ENCODE measurements at places on chromosomes 11 and 22.
A peak's percentile ranks its signal among the peaks of the same experiment; 100 is the strongest.

DNA sequence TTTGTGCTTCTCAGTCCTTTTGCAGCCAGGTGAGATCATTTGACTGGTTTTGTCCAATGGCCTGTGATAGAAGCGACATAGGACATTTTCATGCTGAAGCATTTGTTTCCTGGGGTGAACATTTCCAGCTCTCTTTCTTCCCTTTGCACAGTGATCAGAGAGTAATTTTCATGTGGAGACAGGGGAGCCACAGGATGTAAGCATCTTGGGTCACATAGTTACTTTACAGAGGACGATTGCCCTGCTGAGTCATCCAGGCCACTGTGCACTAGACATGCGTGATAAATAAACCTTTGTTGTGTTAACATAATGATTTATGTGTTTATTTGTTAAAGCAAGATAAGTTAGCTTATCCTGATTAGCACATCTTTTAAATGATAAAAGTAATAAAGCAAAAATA is 263.5 kb upstream of the CCDC179 start:
- no peak for DNase-seq

DNA sequence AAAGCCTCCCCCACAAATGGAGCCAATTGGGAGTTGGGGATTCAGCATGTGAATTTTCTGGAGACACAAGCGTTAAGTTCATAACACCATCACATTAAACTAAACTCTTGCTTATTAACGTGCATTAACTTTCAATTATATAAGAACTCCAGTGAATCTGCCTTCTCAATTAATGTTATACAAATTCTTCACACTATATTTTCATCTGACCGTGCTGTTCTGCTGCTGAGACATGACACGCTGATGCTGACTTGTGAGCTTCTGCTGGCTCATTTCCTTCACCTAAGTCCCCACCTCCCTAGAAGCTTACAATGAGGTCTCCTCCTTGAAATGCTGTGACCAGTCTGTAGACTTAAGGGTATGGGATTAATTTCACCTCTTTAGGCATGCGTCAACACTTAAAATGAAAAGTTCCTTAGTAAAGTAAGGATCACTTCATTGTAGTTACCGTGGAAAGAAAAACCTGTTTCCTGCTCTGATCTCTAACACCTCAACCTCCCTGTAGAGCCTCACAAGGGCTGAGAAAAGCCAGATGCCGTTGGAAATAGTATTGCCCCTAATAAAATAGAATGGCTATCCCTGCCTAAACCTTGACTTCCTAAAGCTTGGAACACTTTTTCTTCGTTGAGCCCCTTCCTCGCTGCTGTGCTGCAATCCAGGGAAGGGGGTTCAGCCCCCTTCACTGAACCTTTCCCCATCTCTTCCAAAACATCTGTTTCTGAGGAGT is 2.2 kb downstream of the HBG2 start:
- DNase-seq = no peak

- no peak for DNase-seq
Measured at GRCh38 chr11:12680246-12680939, 6.2 kb downstream of the TEAD1 start.

DNA sequence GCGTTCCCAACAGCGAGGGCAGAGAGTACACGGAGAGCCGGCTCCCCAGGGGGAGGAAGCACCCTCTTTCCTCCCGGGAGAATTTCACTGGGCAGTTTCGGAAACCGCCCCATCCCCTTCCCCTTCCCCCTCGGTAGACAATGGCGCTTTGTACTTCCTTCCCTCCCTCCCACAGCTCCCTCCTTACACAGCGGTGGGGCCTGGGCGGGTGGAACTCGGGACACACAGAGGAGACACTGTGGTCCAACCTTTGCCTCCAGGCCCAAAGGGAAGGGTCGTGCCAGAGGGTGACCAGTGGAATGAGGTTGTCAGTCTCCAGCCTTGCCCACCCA is 4.3 kb downstream of the SMTN start:
- no peak for DNase-seq

DNA sequence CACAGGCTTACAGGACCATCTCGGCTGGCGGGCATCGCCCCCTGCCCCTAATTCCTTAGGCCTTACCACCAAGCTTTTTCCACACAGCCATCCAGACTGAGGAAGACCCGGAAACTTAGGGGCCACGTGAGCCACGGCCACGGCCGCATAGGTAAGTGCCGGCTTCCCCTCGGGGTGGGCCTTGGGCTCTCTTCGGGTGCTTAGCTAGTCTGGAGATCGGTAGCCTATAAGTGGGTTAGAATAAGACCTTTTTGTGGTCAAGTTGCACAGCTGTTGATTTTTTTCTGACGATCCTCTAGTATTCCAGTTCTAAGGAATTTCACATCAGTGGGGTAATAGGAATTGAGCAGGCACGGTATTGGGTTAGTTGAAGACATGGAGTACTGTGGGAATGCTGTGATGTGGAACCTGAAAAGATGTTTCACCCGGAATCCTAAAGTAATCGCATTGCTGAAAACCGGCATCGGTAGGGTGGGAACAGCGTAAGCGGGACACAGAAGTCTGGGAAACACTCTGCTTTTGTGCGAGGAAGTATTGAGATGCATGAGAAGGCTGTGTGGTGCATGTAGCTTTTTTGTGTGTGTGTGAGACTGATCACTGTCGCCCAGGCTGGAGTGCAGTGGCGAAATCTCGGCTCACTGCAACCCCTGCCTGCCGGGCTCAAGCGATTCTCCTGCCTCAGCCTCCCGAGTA is 669 bp downstream of the RPL27A start:
- DNase-seq = no peak

GRCh38 chr11:70535191-70535971 is 137.1 kb downstream of the CTTN start:
- DNase-seq = no peak

DNA sequence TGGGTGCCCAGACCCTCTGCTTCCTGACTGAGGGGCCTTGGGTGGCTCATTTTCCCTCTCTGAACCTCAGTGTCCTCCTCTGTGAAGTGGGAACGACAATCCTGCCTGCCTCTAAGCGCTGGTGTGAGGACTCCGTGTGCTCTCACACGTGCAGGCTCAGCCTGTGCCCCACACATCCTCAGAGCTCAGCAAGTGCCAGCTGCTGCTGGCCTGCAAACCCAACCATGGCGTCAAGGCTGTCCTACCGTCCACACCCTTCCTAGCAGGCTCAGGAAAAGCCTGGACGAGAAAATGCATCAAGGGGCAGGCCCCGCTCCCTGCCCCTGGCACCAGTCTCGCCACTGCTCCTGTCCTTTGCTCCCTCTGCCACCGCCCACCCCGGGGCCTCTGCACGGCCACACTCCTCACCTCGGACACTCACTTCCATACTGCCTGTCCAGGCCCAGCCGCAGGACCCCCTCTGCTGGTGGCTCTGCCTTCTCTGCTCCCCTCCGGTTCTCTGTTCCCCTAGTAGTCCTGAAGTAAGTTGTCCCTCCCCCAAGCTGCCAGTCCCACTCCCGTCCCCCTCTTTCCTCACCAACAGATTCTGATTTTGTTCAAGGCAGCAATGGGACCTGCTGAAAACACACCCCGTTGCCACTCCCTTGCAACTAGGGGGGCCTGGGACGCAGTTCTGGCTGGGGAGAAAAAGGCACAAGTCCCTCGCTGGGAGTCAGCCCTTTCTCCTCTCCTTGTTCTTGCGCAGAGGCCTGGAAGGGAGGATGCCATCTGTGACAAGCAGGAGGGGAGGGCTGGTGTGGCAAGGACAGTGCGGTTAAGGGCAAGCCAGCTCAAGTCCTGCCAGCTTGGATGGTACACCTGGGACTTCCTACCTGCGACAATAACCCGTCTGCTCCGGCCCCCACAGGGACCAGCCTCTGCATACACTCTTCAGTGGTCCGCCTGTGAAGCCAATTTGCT is 62.2 kb downstream of the ARFGAP3 start:
- DNase-seq = no peak

- DNase-seq = no peak
Measured at GRCh38 chr11:42025121-42025803, 565.8 kb upstream of the LRRC4C start.

- DNase-seq = no peak
Measured at GRCh38 chr11:82899186-82899820, 927 bp downstream of the PRCP start.

DNA sequence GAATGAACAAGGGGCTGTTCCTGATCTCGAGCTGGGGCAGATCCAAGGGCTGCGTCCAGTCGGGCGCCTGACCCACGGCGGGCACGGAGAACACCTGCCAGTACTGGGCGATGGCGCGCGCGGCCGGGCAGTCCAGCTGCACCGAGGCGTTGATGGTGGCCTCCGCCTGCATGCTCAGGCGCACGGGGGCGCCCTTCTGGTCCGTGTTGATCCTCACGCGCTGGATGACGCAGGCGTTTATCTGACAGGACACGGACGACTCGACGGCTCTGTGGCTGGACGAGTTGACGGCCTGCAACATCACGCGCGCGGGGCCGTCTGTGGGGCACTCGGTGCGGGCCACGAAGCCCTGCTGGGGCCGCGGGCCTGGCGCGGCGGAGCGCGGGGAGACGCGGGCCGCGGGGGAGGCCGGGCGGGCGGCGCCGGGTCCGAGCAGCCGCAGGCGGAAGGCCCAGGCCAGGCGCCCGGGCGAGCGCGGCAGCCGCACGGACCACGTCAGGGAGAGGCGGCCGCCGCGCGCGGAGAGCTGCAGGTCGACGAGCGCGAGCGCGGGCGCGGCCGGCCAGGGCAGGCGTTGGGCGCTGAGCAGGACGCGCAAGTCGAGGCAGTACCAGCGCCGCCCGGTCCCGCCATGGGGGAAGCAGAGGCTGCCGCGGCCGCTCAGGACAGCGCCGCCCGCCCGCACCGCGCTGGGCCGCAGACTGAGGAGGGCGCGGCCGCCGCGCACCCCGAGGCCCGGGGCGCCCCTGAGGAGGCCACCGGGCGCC is 511 bp downstream of the PKDREJ start:
- no peak for DNase-seq

DNA sequence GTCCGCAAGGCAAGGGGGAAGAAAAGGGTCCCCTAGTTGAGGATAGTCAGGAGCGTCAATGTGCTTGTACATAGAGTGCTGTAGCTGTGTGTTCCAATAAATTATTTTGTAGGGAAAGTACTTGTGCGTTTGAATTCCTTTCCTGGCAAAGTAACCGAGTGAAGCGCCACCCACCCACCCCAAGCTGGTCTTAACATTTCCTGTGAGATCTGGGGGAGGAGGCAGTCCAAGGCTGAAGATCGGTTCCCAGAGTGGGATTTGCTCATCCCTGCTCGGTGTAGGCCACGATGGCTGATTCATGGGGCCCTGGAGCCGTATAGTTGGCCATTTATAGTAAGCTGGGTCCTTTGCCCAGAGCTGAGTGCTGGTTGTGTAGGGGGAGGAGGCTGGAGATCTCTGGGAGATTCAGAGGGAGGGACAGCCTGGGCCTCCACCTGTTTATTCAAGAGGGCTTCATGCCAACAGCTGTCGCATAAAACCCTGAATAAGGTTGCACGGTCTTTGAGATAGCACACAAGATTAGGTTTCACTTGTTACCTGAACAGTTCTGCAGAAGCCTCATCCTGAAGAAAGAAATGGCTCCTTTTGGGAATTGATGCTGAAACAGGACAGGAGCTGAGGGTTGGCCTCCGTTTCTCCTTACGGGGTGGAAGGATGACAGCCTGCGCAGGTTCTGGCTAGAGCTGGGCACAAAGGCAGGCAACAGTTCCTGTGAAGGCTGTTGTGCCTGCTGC is 2.4 kb downstream of the ATF4 start:
- no peak for DNase-seq

DNA sequence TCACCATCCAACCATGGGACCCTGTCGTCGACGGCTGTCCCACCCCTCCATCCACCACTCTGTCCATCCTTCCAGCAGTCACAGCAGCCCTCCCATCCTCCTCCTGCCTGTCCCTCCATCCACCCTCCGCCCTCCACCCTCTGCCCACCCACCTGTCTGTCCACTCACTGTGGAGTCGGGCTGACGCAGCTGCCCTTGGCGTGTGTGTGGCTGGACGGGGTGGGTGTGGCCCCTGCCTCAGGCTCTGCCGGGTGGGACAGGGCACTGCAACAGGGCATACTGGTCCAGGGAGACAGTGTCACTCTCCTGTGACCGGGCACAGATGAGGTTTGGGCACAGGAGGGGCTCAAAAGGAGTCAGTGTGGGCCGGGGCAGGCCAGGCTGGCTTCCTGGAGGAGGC is 1.9 kb downstream of the PKP3 start:
- DNase-seq = no peak

- no peak for DNase-seq
Measured at GRCh38 chr11:101254037-101254436, 124.4 kb upstream of the PGR start.

- no peak for DNase-seq
Measured at GRCh38 chr22:28247667-28248363, 328.8 kb upstream of the PITPNB start.

- DNase-seq = peak; percentile 72
Measured at GRCh38 chr22:44191036-44191454, 10.3 kb downstream of the PARVG start.

- no peak for DNase-seq
Measured at GRCh38 chr11:123683428-123684170, 29.2 kb upstream of the SCN3B start.

DNA sequence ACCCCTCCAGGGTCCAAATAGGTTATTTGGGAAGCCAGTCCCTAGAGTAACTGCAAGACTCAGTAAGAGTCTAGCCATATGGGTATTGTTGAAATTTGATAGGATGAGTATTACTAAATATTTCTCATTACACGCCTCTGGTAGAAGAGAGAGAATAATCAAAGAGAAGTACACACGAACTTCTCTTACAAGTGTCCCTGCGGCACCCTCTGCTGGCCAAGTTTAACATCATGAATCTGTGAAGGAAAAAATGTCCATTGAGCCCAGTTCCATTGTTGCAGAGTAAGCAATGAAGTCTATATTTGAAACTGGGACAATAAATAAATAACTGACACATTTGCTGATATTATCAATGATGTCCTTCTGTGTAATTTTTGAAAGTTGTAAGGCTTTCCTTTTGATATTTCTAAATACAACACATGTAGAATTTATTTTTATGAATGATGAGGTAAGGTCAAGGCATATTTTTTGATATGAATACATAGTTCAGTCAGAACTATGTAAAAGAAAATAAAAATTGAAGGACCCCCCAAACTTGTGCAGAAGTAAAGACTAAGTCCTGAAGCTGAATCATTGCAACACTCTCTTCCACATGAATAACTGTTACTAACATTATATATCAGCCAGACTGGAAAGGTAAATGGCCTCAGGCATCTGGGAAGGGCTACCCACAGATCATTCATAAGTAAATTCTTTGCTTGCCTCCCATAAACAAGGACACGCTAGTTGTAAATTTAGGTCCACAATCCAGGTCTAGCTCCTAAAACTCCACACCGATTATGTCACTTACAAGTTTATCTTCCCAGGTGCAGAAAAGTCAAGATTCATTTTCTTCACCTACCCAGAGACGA is 10.0 kb downstream of the OR51L1 start:
- peak; percentile 16 for DNase-seq

- DNase-seq = no peak
Measured at GRCh38 chr11:4213746-4214145, 119.1 kb downstream of the RRM1 start.

GRCh38 chr11:110026858-110027626 is 66.2 kb upstream of the ZC3H12C start:
- peak; percentile 63 for DNase-seq

DNA sequence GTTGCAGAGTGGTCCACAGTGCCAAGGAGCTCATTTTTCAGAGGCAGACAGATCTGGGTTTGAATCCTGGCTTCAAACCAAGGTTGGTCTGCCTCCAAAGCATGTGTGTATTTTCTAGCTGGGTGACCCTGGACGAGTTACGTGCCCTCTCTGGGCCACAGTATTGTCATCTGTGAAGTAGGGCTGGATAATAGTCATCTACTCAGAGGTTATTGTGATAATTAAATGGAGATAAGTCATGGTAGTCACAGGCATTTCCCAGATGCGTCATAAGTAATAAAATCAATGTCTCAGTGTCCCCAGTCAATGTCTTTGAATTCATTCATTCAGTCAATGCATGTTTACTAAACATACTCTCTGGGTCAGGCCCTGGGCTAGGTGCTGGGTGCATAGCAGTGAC is 8.6 kb downstream of the OMP start:
- DNase-seq = no peak

Measured in GM13976 (cell line).